ENCODE measurements at places on chromosomes 2 and 18.

DNA sequence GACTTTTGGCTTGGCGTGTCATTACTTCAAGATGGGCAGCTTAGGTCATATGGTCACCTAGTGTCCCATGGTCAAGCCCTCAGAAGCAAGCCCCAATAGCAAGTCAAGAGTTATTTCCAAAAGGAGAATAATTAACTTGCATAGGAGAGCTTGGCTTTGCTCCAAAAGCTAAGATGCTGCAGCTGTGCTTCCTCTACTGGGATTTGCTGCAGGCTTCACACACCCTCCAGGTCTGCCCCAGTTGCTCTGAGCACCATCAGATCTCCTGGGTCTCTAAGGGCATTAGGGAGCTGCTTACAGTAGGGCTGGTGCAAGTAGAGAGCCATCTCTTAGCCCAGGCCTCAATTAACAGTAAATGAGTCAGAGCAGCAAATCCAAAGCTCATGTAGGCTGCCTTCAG lies 46.6 kb downstream of the THUMPD2 start:
- no peak for DNase-seq

- DNase-seq, result no peak
These were observed 420.4 kb upstream of the RAB6C start for GRCh38 chr2:129559101-129559500.

- DNase-seq, result no peak
These were observed 105.2 kb upstream of the DLX2 start for GRCh38 chr2:172207911-172208310.

GRCh38 chr18:12474876-12475275 lies 67.1 kb downstream of the PRELID3A start:
- DNase-seq, result no peak

DNA sequence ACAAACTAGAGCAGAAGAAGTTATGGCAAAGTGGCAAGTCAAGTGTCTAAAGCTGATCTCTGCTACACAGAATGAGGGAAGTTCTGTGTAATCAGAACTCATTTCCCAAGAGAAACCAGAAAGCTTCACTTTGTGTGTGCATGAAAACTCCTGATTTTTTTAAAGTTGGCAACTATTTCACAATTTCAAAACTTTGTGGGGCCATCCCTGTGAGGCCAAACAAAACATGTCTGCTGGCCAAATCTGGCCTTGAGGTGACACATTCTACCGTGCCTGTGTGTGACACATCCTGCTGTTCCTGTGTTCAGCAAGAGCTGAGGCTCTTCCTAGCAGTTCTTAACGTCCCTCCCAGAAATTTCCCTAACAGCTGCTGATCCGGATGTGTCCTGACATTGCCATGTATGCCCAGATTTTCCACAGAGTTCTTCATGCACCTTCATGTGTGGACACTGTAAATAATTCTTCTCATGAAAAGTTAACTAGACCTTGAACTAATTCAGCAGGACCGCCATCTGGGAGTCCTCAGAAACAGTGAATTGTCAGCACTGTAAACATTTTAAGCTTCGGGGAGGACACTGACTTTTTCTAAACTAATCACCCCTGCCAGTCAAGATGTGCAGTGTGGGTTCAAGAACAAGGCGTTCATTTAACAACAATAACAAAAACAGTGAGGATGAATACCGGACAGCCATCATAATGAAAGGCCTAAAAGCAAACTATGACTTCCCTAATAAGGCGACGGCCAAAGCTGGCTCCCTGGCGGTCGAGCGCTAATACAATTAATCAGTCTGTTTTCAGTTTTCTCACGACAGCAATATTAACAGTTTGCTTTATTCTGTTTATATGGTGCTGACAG lies 99.0 kb downstream of the PLEKHM3 start:
- no peak for DNase-seq

- no peak for DNase-seq
These were observed 976.8 kb upstream of the ACVR2A start for GRCh38 chr2:146868051-146868450.

DNA sequence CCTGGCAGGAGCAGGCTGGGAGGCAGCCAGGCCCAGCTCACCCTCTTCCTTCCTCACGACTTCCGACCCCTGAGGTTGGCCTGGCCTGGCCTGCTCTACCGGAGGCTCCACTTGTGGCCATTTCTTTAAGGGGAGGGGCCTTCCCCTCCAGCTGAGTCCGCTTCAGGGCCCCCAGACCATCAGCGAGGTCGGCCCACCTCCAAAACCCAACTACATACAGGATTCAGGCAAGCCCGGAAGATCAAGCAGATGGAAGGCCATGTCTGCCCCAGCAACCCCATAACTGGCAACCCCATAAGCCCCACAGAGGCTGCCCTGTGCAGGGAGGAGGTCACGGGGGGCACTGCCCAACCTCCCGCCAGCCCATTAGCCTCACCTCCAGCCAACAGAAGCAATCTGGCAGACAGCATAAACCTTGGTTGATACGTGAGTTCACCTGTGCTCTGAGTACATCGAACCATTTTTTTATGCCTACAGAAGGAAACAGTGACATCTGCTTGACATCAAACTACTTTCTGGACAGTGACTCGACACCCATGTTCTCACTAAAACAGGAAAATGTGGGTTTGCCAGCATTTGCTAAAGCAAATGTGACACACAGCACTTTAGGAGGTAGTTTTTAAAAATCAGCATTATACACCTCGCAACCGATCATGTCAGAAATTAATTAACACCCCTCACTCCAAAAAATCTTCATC lies 98.9 kb downstream of the EIPR1 start:
- no peak for DNase-seq

DNA sequence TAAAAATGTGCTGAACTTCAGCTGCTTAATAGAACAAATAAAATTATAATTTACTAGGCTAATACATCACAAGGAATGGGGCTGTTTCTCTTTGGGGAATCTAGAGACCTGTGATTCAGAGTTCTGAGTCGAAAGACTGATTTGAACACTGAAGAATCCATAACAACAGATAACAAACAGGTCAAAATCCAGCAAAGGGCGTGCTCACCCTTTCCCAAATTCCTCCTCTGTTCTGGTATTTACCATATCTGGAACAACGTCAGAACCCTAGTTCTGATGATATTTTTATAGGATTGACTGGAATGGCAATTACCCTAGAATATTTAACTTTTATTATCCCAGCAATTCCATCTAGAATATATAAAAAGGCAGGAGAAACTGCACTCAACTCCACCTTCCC lies 66.0 kb upstream of the ITGA6 start:
- DNase-seq, result no peak
